ENCODE measurements at places on chromosomes 7 and 10.

- DNase-seq = peak; percentile 27
These were observed 43.1 kb upstream of the GATAD1 start for GRCh38 chr7:92404170-92404614.

DNA sequence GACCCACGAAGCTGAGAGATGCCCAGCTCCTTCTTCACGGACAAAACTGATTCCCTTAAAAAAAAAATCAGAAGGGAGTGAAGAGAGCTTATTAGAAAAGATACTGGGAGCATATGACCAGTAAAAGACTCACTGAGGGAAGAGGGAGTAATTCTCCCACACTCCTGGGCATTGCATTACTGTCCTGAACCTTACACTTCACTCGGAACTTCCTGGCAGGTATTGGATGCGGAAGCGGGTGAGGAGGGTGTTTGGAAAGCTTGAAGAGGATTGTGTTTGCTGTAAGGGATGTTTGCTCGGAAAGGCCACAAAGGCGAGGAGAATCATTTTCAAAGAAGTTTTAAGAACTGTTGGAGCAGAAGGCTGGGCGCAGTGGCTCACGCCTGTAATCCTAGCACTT lies 375 bp downstream of the HKDC1 start:
- DNase-seq = no peak

DNA sequence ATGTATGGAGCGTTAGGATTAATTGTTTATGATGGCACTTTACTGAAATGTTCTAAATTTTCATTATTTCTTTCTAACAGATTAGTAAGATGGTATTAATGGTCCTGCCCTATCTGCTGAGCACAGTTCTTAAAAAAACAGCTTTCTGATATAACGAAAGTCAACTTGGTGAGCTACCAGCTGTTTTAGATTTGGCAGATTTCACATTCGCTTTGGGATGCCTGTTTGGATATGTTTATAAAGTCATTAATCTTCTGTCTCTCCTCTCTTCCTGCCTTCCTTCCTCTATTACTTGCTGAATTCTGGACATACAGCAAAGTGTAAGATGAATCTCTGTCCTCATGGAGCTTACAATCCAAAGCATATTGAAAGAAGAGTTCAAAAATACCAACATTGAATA lies 396.8 kb upstream of the LRGUK start:
- no peak for DNase-seq

- DNase-seq = no peak
These were observed 96.3 kb upstream of the ZPBP start for GRCh38 chr7:50189371-50189770.

GRCh38 chr10:484925-485661 lies 204.4 kb downstream of the DIP2C start:
- DNase-seq = peak; percentile 51

DNA sequence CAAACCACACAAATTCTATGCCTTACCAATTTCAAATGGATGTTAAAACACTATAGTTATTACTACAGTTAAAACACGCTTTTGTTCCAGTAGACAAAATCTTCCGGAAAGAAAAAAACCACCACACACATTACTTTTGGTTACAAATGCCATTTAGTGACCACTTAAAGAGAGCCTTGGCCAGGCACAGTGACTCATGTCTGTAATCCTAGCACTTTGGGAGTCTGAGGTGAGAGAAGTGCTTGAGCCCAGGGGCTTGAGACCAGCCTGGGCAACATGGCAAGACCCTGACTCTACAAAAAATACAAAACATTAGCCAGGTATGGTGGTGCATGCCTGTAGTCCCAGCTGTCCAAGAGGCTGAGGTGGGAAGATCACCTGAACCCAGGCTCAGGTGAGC lies 7.2 kb downstream of the TNPO3 start:
- DNase-seq = no peak

- no peak for DNase-seq
These were observed 39.5 kb upstream of the DPYSL4 start for GRCh38 chr10:132146941-132147915.

DNA sequence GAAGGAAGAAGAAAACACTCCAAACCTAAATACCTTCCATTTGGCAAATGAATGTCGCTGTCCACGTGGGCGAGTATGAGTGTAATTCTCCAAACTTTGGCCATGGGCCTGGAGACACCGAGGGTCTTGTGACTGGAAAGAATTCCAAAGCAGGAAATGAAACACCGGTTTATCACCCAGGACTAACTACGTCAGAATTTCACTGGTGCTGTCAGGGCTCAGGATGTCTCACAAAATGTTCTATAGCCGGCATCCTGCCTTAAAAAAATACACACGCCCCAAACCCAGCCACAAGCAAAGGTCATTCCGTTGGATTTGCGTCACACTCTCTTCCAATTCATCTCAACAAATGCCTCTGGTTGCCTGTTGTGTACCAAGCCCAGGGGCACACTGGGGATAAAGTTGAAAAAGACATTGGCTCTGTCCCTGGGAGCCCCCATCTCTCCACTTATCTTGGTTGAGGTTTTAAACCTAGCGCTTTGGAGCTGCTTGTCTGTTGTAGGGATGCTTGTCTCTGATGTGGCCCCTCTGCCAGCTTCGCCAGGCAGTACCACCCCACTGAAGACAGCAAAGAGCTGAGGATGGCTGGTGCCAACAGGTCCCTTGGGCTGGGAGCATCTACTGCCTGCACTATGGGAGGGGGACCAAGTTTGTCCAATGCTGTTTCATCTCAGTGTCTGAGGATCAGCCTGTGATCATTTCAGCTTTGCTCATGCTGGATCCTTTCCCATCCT lies 31.2 kb downstream of the GSTO2 start:
- DNase-seq = no peak

DNA sequence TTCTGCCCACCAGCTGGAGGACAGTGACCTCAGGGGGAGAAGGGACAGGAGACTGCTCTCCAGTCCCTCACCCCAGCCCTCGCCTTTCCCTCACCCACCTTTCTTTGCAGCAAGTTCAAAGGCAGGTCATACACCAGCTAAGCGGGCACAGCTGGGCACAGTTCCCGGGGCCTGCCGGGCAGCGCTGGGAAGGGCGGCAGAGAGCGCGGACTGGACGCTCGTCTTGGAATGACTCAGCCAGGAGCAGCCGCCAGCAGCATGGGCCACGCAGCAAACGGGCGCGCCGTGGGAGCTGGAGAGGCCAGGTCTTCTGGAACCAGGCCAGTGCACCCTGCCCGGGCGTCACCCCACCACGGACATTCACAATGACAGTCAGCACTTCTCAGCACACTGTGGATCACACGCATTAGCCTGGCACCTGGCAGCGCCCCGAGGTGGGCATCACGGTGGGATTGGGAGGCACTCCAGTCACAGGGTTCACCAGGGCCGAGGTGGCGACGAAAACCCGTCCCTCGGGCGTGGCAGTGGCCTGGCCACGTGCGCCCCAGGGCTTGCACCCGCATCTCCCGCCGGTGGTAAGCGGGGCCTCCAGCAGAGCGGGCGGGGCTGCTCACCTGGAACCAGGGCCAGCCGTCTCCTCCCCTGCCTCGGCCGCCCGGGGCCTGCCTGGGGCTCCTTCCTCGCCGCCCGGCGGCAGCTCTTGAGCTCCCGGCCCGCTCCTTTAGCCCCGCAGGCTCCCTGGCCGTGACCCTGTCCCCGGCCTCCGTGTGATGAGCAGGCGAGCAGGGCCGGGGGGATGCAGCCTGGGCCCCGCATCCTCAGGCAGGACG lies 29.0 kb upstream of the WDFY4 start:
- no peak for DNase-seq
